ENCODE measurements at places on chromosomes 2 and 18.

GRCh38 chr2:1022178-1022577, 71.5 kb downstream of the SNTG2 start:
- DNase-seq = no peak

DNA sequence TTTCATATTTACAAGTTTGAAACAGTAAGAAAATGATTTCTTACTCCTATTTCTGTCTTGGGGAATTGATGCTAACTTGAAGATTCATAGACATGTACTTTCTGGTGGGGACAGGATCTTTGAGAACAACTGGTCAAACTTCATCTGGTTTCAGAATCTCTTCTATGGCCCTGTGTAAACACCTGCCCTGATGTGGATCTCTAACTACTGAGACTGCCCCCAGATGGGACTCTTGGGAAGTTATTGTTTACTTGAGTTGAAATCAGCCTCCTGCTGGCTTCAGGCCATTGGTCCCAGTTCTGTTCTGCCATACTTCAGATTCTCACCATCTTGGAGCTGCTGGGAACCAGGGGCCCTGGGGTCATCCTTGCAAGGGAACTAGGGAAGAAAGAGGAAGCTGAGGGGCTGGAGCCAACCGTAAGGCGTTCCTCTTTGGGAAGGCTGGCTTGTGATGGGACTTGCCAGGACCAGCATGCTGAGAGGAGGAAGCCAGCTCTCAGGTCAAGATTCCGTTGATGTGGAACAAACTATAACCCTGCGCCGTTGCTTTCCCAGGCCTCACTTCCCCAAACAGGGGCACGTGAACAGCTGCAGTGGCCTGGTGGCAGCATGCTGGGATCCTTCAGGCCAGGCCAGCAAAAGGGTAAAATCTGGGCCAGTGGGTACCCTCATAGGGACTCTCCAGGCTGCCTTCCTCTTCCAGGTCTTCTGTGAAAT, 135.5 kb upstream of the CXCR4 start:
- no peak for DNase-seq

- no peak for DNase-seq
These were observed 10.6 kb downstream of the SLC4A5 start for GRCh38 chr2:74332550-74333174.

GRCh38 chr2:213286161-213286560, 1.9 kb downstream of the SPAG16 start:
- no peak for DNase-seq

DNA sequence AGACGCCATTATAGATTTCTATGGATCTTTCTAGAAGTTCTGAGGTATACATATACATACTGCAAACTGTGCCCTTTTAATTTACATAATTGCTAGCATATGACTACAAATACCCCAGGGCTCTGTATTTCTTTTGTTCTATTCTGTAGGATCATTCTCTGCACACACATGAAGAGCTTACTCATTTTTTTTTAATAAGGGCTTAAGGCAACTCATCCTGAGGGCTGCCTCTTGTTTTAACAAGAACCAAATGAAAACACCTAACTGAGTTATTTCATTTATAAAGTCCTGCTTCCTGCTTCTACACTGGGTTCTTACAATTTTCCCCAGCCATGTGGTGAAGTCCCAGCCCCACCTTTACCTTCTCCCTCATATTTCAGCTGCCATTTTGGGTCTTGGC, 390.5 kb downstream of the IRS1 start:
- DNase-seq = no peak

GRCh38 chr2:23571085-23571484, 186.1 kb downstream of the KLHL29 start:
- no peak for DNase-seq

GRCh38 chr2:151637271-151637781, 97.0 kb downstream of the NEB start:
- DNase-seq = no peak

DNA sequence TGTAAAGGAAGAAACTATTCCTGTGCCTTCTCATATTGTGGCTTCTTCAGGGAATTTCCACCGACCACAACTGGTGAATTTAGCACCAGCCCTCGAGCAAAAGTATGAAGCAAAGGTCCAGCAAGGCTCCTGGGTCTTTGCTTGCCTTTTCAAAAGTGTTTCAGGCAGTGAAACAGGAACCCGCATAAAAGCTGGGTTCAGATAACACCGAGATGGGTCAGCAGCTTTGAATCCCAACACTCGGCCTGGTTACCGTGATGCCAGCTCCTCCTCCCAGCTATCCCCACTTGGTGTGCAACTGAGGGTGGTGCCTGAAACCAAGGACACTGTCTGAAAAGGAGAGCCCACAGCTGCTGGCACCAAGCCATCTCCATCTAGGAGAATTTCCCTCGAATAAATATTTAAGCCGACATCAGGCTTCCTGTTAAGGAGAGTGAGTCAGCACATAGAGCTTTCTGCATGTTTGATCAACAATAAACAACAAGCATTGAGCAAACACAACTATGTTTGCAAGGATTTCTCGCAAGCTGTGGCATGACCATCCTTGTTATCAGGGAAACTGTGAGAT, 69.5 kb downstream of the ANTXR1 start:
- DNase-seq = no peak

DNA sequence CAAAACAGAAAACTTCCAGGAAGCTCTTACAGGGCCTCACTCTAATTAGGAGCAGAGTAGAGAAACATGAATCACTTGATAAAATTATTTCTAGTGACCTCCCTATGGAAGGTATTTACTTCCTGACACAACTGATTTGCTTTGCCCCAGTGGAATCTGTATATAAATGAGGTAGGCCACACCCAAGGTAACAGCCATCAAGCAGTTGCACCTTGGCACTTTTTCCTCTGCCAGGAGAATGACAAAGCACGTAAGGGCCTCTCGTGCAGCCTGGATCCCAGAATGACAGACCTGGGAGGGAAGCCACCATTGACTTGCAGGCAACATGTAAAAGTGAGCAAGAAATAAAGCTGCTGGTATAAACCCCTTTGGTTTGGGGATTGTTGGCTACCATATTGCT, 620.0 kb upstream of the SLC39A10 start:
- no peak for DNase-seq

DNA sequence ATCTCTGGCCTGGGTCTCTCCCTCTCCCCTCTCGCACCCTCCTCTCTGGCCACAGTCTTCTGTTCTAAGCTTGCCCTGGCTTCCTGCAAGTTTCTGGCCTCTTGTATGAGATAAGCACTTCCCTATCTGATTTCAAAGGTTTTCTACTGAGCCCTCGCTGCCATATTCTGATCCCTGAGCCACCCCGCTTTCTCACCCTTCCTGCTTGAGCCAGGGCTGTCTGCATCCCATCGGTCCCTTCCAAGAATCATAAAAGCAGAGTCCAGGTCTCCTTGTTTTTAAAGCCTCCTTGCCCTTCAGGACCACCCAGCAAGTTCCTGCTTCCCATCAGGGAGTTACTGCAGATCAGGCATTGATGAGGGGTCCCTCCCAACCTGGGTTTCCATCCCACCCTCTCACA, 110.2 kb downstream of the PRKCE start:
- DNase-seq = no peak

- DNase-seq = no peak
These were observed 17.6 kb downstream of the RAMP1 start for GRCh38 chr2:237876951-237877491.

DNA sequence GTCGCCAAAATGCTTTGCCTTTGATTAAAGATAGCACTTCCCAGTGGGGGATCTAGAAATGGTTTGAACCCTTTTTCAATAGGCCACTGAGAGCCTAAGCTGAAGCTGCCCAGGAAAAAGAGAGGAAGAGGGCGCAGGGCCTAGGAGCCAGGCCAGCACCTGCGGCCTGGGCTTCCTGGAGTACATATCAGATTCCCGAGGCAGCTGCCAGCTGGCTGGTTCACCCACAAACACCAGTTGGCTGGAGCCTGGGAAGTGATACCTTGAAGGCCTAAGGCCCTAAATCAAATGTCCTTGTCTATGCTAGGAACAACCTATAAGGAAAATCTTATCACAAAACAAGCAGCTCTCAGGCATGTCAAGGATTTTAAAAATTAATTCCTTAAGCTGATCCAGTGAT, 37.1 kb downstream of the ANKRD44 start:
- DNase-seq = no peak

GRCh38 chr2:119846021-119846420, 86.3 kb downstream of the PTPN4 start:
- DNase-seq = no peak

DNA sequence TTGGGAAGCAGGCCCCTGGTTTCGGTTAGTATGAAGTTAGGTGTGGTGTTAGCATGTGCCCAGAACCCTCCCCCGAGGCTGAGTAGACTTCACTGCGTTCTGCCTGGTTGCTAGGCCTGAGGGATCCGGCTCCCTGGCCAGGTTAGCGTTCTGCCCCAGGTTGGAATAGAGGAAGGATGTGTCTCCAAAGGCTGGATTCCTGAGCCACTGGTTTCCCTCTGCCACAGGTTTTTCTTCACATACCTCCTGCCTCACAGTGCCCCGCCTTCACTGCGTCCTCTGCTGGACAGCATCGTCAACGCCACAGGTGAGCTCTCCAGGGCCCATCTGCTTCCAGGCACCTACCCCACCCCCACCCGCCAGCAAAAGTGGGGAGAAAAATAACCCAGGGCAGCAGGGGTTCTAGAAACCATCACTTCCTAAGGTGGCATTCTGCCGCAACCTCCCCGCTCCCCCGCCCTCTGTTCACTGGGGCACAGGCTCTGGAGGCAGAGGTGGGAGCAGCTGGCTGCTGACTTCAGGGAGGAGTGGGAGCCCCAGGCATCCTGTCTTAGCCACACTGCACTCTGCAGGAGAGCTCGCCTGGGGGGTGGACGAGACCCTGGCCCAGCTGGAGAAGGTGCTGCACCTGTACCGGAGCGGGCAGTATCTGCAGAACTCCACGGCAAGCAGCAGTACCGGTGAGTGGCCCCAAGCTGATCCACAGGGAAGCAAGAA, 7.1 kb downstream of the PKDCC start:
- DNase-seq = no peak

DNA sequence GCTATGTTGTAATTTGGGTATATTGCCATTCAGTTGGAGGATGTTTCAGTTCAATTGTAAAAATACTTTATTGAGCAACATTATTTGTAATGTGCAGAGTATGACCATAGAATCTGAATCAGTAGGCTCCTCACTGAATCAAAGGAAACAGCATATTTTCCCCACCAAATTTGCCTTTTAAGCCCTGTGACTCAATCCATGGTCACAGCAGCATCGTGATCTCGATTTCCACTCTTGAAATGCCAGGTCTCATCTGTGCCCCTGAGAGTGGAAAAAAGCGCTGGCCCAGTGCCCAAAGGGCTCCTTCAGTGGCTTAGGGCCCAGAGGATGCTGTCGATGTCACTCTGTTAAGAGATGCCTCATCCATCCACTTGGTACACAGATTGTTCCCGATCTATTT, 57.5 kb downstream of the FHOD3 start:
- DNase-seq = no peak

DNA sequence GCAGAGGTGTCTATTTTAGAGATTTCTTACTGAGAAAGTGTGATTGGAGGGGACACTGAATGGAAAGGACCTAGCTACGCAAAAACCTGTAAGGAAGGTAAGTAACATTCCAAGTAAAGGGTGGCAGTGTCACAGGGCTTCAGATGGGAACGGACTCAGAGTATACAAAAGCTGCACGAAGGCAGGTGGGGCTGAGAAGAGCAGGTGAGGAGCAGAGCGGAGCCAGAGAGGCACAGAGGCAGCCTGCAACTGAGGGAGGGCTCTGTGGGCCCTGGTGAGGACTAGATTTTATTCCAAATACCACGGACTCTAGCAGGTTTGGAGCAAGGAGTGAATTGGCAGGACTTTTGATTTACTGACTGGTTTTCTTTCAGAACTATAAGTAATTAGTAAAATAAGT, 331.3 kb upstream of the PKDCC start:
- DNase-seq = no peak

DNA sequence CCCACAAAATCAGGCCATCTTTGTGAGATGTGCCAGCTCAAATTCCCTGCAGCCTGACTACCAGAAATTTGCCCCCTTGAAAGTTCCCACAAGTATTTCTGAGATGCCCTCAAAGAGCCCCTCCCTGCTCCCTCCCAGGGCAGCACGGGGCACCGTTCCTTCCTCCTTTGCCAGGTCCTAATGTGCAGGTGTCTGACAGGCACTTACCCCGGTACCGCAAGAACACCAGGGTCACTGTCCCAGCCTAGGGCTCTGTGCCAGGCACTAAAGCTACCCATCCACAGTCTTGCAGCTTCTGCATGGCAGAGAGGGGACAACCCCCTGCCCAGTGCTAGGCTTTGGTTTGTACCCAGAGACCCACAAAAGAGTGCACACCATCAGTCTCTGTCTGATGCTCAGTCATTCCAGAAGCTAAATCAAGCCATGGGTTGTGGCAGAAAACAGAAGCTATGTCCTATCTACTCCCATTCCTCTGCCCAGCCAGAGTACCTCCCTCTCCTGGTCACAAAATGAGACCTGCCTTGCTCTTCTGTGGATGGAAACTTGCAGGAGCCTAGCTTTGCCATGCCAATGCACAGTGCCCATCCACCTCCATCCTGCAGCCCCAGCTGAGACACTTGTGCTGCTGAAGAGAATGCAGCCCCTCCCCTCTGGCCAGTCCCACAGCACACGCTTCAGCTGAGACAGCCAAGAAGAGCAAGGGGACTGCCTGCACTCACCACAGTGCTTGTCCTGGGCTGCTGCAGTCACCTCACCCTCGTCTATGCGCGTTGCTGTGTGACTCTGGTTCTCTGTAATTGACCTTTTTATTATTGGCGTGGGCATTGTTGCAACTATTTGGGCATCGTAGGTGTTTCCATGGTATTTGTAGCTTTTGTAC, 48.7 kb downstream of the INPP5D start:
- no peak for DNase-seq

DNA sequence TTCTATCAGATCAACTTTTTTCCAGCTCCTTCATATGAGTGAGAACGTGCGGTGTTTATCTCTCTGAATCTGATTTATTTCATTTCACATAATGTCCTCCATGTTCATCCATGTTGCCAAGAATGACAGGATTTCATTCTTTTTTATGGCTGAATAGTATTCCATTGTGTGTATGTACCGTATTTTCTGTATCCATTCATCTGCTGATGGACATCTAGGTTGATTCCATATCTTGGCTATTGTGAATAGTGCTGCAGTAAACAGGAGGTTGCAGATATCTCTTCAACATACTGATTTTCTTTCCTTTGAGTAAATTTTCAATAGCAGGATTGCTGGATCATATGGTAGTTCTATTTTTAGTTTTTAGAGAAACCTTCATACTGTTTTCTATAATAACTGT, 388.5 kb downstream of the DCDC2C start:
- DNase-seq = no peak

DNA sequence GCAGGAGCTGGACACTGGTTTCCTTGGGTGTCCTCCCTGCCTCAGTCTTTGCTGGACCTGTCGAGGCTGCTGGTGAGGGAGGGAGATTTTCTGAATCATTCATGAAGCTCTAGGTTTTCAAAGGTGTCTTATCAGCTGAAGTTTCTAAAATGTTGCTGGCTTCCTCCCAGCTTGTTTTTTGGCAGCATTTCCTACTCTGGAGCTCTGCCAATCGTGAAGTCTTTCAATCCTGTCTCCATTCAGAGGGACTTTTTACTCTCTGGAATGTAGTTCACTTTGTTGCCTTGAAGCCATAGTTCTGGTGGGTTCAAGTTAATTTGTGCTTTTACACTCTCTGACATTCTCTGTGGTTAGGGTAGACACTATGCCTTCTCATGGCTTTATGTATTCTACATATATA, 23.9 kb downstream of the SNTG2 start:
- no peak for DNase-seq

- DNase-seq = no peak
These were observed 7.2 kb upstream of the ABCB11 start for GRCh38 chr2:169038338-169038757.

- no peak for DNase-seq
These were observed 95.2 kb upstream of the HS6ST1 start for GRCh38 chr2:128413718-128414341.

- no peak for DNase-seq
These were observed 121.2 kb downstream of the EPB41L3 start for GRCh38 chr18:5422626-5423025.

All from stimulated activated CD4-positive, alpha-beta T cell treated with anti-CD3 and anti-CD28 coated beads, Interleukin-1b, Interleukin-23, amount 100 ng/mL, for 4 hours (primary cell).